Fibroblast of villous mesenchyme (primary cell): ENCODE measurements at places on chromosomes 6 and 20. TPM values are rescaled to one million over a fixed set of nuclear protein-coding genes. Genes with fewer than 3 reads are reported as not detected.

SLC39A7 gene
- 142 and 143 TPM in 2 replicates for total RNA-seq

HLA-DQB1 gene
- not detected in 2 replicates for total RNA-seq

SOX18 gene
- under 0.01 TPM in 1 of 2 replicates, not detected in the other for total RNA-seq

BMP6 gene
- total RNA-seq, result under 0.01 and 1.7 TPM in 2 replicates

BTN1A1 gene
- total RNA-seq, result not detected in 2 replicates

DDO gene
- 1.9 and 3.9 TPM in 2 replicates for total RNA-seq

GUCA1A gene
- 0.32 TPM in 1 of 2 replicates, not detected in the other for total RNA-seq

EPHA7 gene
- 0.32 and 0.43 TPM in 2 replicates for total RNA-seq

NTSR1 gene
- total RNA-seq, result under 0.01 TPM in 2 replicates

HAO1 gene
- total RNA-seq, result not detected in 2 replicates

NNAT gene
- total RNA-seq, result 1.3 and 1.6 TPM in 2 replicates

ENPP5 gene
- 0.32 and 0.43 TPM in 2 replicates for total RNA-seq

ADGRF4 gene
- 0.32 and 0.43 TPM in 2 replicates for total RNA-seq

POPDC3 gene
- total RNA-seq, result 17.7 and 19.4 TPM in 2 replicates

TREML2 gene
- not detected in 2 replicates for total RNA-seq

SLC17A2 gene
- total RNA-seq, result not detected in 2 replicates

XRN2 gene
- total RNA-seq, result 71.8 and 90.2 TPM in 2 replicates

MDFI gene
- not detected in 2 replicates for total RNA-seq

SIGLEC1 gene
- not detected in 2 replicates for total RNA-seq

C20orf141 gene
- 0.32 TPM in 1 of 2 replicates, not detected in the other for total RNA-seq
